Hematopoietic multipotent progenitor cell treated with erythropoietin and hydrocortisone succinate and interleukin-3 and kit ligand, for 17 days (in vitro differentiated cells): ENCODE measurements at places on chromosomes 4 and X.

DNA sequence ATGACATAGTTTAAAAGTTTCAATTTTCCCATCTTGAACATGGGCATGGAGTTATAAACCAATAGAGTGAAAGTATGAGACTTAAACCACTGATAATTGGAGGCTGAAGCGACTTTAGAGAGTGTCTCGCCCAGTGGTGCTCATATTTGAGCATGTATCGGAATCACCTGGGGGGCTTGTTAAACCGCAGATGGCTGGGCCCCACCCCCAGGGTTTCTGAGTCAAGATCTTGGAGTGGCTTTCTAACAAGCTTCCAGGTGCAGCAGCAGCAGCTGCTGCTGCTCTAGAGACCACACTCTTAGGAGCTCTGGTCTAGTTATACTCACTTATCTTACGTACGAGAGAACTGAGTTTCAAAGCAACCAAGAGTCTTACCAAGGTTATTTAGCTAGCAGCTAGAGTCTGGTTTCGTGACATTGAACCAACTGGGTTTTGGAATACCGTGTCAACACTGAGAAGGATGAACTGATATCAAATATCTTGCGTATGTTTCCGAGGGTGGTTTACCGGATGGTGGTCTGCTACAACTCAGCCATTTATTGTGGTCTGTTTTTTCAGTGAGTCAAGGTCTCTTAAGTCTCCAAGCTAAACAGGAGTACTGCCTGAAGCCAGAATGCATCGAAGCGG, 5.9 kb downstream of the PHEX start:
- no peak for DNase-seq

DNA sequence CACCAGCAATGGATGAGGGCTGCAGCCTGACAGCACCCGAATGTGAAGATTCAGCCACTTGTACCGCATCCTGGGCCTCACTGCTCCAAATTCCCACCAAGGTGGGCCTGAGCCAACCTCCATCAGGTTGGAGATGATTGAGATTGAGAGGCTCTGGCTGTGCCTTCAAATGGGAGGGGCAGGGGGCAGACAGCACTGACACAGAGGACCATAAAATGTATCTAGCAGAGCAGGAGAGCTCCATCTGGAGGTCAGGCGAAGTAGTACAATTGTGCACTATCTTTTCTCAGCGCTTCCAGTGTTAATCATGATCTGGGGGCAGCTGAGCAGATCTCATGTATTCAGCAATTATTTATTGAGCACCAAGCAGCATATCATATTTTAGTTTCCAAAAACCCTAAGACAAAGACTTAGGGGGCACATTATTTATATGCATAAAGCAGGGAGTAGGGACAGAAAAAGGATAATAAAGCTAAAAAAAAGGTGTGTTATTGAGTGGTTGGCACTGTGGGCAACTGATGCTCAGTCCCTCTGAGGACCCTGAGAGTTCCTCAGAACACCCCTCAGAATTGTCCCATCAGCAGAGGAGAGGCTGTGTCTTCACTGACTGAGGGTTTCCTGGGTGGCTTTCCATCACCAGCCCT, 31.6 kb upstream of the C1QTNF7 start:
- DNase-seq: peak; percentile 39

GRCh38 chr4:97142410-97142809, 1000.9 kb downstream of the STPG2 start:
- DNase-seq: no peak

- DNase-seq: no peak
Observed at GRCh38 chrX:72216973-72217372, 21.9 kb downstream of the ERCC6L start.

DNA sequence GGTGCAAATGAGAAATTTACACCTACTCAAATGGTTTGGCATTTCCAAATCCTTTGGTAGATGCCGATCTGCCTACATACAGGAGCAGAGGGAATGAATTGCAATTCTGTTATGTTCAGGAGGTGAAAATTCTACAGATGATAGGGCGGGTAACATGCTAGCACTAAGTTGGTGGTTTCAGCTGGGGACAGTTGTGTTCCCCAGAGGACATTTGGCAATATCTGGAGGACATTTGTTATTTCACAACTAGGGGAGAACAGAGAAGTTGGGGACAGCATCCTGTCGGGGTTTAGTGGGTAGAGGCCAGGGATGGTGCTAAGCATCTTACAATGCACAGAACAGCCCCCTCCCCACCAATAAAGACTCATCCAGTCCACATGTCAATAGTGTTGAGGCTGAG, 96.5 kb upstream of the PUDP start:
- DNase-seq: no peak

DNA sequence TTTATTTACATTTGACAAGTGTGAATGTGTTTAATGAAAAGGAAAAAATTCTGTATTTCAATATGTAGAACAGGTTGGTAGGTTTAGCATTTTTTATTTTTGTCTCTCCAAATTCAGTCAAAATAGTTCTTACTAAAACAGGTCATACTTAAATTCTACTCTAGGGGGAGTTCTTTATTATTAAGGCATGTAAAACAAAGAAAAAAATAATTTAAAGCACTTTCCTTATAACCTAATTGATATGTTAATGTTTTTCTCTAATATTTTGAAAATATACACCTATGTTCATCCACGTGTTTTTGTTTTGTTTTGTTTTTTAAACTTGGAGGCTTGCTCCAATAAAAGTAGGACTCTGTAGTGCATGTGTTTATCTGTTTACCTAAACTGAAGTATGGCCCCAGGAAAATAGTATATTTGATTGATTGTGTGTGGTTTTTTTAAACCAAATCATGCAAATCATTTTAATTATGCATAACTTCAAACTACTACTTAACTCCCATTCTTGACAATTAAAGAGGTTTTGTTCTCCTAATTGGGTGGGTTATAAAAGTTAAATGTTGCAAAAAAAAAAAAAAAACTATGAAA, 562.7 kb downstream of the RPA4 start:
- no peak for DNase-seq

- DNase-seq: no peak
Observed at GRCh38 chrX:143635915-143636314, at the start of gene SLITRK4. TSS of gene SLITRK4 (minus strand) at chrX:143636101. CDS start at chrX:143631108, 4,993 bp downstream.

- DNase-seq: no peak
Observed at GRCh38 chr4:140697709-140698560, 58.2 kb downstream of the TBC1D9 start.

- DNase-seq: no peak
Observed at GRCh38 chr4:107389965-107390364, 330.1 kb downstream of the PAPSS1 start.

DNA sequence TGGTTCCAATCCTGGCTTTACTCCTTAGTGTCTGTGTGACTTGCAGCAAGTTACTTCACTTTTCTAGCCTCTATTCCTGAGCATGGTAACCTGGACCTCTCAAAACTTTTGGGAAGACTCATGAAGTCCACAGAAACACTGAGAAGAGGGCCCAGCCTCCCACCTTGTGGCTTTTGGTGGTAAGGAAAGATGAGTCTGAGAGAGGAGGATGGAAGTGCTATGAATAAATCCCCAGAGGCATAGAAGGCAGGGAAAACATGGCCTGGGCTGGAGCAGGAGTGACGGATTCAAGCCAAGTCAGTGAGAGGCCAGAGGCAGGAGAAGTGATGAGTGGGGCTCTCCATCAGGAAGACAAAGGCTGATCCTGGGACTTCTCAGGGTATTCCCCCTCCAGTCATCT, 10.9 kb upstream of the MAGEA4 start:
- DNase-seq: no peak

DNA sequence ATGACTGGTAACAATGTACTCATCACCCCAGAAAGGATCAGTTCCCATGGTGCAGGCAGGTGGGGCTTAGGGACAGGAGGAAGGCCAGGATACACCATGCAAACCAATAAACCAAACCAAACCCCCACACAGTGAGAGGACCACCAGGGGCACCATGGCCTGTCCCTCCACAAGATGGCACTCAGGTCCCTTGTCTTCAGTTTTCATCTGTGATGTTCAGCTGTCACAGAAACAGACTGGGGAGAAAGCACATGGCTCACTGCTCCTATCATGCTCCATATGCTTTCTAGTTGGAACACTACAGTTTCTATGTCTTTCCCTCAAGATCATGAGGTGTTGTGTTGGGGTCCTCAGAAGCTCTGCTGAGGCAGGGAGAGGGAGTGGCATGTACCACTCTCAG, 10.1 kb downstream of the HS3ST1 start:
- no peak for DNase-seq

DNA sequence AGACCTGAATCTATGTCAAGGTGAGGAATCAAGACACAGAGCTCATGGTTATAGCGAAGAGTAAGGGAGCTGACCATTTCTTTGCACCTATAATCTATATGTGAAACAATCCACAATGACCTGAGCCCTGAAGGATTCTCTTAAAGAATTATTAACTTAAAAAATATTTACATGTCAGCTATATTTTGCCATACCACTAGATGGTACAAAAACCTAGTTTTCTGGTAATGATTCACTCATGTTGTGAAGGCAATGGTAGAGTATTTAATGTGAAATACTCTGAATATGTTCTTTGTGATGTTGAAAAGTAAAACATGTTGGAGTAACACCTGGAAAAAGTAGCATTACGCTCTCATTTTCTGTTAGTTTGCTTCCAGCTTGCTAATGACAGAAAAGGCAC, 40.0 kb downstream of the VGLL1 start:
- DNase-seq: no peak
